ENCODE measurements at places on chromosomes 4 and X.

DNA sequence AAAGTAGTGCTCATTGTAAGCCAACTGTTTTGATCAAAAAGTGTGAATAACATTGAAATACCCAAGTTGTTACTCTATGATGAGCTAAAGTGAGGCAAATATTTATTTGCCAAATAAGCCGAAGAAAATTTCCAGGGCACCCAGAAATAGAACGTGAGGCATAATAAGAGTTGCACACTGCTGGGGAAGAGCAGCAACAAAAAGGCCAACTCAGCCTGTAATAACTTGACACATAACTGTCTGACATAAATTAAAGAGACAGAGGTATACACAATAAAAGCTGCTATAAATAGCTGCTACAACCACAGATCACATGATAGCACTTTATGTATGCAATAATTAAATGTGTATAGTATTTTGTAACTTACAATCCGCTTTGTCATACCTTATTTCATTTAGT is 2.0 kb upstream of the ABCB7 start:
- no peak for DNase-seq

DNA sequence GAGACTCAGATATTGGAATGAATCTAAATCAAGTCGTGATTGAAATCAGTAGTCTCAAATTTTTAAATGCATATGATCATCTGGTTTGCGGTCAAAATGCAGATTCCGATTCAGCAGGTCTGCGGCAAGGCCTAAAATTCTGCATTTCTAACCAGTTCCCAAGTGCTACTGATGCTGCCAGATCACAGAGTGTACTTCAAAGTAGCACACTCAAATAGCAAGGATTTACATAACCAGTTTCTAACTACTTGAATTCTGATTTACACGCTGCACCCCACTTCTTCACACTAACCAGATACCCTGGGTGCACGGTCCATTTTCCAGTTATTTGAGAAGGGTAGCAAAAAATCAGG is 752 bp downstream of the MBTPS2 start:
- DNase-seq = no peak

DNA sequence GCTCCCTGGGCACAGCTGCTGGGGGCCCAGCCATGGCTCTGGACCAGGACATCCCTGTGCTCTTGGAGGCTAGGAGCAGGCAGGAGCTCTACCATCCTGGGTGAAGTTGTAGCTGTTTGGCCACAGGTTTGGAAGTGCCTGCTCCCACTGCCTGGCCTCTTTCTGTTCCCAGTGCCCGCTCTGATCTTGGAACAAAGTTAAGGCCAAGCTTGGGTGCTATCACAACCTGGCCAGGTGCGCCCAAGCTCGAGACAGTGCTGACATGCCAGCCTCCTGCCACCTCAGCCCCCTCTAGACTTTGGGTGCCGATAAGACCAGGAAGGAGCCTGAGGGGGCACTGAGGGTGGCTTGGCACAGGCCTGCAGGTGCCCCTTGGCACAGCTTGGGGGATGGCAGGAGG is 686.1 kb upstream of the AADAT start:
- DNase-seq = no peak

DNA sequence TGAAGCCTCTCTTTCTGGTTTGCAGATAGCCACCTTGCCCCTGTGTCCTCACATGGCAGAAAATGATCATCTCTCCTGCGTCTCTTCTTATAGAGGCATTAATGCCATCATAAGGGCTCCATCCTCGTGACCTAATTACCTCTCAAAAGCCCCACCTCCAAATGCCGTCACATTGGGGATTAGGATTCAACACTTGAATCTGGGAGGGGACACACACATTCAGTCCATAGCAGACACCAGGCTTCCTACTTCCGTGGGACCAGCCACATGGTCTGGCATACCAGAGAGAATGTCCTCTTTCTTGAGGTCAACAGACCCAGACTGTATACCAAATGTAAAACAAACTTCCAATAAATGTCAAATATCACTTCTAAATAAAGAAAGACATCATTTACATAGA is 82.3 kb upstream of the S100G start:
- DNase-seq = no peak

DNA sequence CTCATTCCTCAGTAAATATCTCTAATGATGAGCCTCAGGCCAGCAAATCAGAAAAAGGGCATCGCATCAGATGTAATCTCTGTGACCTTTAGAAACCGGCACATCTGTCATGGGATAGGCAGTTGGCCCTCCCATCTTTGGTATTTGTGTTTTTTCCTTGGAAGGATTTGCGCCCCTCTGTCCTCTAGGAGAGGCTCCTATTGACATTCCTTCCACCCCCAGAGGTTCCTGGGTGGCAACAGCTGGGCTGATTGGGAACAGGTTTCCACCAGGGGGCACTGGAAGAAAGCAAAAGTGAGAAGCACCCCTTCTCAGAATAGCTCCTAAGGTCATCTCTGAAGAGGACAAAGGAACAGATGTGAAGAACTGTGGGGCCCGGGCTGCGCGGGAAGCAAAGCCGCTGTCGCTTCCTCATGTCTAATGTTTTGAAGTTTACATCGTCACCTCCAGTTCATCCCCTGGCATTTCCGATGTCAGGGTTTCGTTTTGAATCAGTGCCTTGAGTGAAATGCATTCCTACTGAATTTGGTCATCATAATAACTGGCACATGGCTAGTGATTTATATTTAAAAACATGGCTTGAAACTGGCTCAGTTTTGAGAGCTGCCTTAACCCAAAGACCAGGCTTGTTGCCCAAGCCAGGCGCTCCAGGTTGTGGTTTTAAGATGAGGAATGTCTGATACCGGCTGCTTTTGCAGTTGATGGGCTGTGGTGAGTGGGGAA is 6.2 kb downstream of the TXK start:
- DNase-seq = peak; percentile 78

DNA sequence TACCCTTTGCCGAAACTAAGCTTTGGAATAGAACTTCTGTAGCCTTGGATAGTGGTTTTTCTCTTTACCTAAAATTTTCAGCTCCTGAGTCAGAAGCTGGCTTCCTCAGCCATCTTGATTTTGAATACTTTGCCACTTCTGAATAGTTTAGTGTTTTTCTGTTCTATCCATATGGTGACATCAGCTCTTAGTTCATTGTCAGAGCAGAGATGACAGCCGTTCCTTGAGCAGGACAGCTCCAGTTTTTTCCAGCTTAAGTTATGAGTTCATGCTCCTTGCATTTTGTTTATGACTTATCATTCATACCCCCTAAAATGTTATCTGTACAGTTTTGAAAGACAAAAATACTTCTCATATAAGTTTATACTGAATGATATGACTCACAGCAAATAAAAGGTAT is 47.8 kb downstream of the DTHD1 start:
- no peak for DNase-seq

DNA sequence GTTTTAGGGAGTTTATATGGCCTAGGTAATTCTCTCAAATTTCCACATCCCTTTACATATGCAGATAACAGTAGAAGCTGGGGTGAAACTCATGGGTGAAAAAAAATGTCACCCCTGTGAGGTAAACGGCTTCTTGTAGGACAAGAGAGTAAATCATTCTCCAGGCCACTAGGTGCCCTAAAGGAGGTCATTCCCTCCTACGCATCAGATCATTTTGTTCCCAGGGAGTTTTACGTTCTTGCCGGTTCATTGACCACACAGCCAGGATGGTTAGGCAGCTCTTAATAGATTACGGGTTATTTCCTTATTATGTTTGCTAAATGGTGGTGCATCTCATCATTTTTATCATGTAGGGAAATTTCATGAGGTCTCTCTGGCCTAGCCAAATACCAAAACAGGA is 225.8 kb upstream of the NOCT start:
- no peak for DNase-seq

DNA sequence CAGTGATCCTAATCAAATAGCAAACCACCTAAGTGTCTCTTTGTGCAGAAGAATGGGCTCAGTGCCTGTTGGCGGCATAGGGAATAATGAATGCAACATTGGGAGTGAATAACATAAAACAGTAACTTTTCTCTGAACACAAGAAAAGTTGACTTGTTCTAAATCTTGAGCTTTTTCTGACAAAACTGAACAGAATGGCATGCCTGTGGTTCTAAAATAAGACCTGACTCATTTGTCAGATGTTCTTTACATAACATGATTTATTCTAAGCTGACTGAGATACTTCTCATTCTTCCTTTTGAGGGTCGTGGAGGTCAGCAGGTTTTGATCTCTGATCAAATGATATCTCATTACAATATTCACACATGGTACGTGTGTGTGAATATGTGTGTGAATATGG is 165.4 kb upstream of the WDR1 start:
- no peak for DNase-seq

DNA sequence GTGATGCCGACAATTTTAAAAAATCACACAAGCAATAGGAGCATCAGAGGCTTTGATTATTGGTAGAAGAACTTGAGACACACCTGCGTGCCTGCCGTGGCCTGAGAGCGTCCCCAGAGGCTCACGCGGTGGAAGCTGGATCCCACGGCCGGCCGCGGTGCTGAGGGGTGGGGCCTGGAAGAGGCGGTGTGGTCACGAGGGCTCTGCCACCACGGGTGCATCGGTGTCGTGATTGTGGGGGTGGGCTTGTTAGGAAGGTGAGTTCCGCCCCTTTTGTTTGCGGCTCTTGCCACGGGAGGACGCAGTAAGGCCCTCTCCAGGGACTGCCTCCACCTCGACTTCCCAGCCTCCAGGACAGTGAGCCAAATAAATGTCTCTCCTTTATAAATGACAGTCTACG is 77.2 kb upstream of the ADRA2C start:
- no peak for DNase-seq

GRCh38 chr4:89906777-89907521 is 12.3 kb downstream of the MMRN1 start:
- no peak for DNase-seq

- DNase-seq = no peak
These were observed 553.8 kb downstream of the CENPC start for GRCh38 chr4:66991521-66991920.

DNA sequence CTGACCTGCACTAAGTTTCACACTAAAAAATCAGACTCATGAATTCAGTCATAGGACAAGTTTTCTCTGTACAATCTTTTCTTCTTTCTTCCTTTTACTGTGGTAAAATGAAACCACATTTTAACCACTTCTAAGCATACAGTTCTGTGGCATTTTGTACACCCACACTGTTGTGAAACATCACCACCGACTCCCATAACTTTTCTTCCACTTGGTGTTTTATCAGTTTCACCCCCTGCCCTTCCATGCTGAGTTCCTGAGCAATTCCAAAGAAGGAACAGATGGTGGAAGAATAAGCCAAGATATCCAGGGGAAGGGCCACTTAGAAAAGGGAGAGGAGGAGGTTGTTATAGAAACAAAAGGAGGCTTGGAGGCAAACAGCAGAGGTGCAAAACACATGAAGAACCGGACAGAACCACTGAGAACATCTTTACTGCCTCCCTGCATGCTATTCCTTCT is 22.6 kb downstream of the SLC25A4 start:
- no peak for DNase-seq

DNA sequence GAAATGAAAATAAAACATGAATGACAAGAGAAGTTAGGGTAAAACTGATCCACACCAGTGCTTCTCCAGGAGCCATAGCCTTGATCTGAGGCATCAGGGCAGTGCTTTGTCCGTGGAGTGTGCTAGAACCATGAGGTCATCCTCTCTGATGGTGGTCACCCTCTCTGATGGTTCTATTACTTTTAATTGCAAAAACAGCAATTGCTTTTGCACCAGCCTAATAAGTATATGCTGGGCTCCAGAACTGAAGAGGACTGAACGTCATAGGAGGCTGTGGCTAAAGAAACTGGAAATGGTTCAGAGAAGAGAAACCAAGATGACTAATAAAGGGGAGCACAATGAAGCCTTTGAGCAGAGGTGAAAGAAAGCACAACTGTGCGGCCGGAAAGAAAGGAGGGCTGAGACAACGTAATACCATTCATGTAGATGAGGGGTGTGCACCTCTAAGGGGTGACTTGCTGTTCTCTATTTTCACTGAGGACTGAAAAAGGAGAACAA is 17.0 kb upstream of the TMEM154 start:
- DNase-seq = peak; percentile 30

- no peak for DNase-seq
These were observed 230.3 kb upstream of the NEIL3 start for GRCh38 chr4:177079327-177079726.

GRCh38 chr4:158644760-158645159 is 26.9 kb downstream of the C4orf46 start:
- no peak for DNase-seq

GRCh38 chr4:101761405-101761804 is 29.1 kb upstream of the BANK1 start:
- DNase-seq = no peak

- DNase-seq = no peak
These were observed 99.7 kb downstream of the FIP1L1 start for GRCh38 chr4:53477038-53477565.

DNA sequence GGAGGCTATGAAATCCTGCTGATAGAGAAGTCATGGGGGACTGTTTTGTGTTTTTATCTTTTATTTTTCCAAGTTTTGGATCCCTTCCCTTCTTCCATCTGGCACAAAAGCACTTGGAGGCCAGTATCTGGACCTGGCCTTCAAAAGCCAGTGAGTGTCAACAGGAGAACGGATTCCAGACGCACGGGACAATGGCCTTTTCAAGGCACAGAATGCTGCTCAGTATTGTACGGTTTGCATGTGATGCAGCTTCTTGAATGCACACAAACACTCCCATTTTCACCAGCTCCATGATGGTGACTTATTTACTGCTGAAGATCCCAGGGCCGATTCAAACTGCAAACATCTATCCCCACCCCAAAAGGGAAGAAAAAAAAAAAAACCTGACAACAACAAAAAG is 145.4 kb downstream of the CPEB2 start:
- DNase-seq = no peak

DNA sequence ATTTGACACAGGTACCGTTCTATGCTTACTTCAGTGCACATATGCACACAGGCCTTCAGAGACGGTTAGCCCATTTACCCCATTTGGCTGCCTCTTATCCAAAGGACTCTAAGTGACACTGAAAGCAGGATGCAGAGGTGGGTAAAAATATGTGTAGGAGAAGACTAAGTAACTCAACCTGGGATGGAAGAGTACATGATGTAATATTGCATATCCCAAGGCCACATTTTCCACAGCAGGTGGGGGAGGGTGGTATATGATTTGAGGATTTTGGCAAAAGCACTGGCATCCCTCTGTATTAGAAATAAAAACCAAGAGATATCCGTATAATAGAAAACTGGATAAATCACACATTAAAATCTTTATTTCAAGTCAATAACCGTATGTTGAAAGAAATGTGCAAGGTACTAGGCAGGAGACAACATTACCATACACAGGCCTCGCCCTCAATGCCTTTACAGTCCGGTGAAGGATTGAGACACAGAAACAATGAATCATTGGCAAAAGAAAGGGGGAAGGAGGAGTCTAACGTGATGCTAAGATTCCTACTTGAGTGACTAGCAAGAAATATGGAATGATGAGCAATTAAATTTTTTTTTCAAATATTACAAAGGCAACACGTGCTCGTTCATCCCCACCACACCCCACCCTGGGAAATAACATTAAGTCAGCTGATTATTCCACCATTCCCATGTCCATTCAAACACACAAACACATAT is 161.0 kb upstream of the RASGEF1B start:
- no peak for DNase-seq

DNA sequence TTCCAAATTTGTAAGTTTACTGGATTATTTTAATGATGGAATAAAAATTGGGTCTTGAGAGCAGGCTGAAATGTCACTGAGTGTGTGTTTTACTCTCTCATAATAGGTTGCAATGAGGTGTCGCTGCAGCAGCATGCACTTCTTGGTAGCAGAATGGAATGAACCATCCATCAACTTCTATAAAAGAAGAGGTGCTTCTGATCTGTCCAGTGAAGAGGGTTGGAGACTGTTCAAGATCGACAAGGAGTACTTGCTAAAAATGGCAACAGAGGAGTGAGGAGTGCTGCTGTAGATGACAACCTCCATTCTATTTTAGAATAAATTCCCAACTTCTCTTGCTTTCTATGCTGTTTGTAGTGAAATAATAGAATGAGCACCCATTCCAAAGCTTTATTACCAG is 2.6 kb downstream of the SAT1 start:
- DNase-seq = no peak

All from stimulated activated CD4-positive, alpha-beta T cell treated with anti-CD3 and anti-CD28 coated beads, Interleukin-15, amount 100 ng/mL, for 48 hours (primary cell).